ENCODE measurements at places on chromosomes 16 and 17. TPM values are rescaled to one million over a fixed set of nuclear protein-coding genes. Genes with fewer than 3 reads are reported as not detected.

DNA sequence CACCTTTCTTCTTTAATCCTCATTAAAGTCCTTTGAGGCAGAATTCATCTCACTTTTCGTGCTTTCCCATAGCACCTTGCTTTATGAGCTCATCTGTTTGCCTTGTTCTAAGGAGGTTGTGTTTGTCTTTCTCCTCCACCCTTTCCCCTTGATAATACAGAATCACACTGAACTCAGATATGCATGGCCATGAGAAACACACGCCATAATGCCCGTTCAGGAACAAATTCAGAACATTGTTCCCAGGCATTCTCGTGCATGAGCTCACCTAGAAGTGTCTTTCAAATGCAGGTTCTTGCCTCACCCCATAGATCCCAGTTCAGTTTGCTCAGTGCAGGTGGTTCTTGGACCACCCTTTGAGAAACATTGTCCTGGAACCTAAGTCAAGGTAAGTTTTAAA, 71.1 kb downstream of the TMEM114 start:
- no peak overlapping the region for H3K27ac ChIP-seq
- no peak for DNase-seq
- no peak overlapping the region for H3K4me3 ChIP-seq

- H3K36me3 ChIP-seq: peaks cover 94% of the 10 kb centered on the region
- peak overlapping the region; percentile 93 for H3K4me3 ChIP-seq
- no peaks in the 10 kb centered on the region for H3K27me3 ChIP-seq
- H3K27ac ChIP-seq: peak overlapping the region; percentile 84
- peaks cover 79% of the 10 kb centered on the region for H3K4me1 ChIP-seq
Observed at GRCh38 chr17:58344047-58344790, 7.8 kb downstream of the SUPT4H1 start.

SERPINF2 gene
- 1.3 TPM for total RNA-seq

- H3K4me1 ChIP-seq: peaks cover 69% of the 10 kb centered on the region
- H3K36me3 ChIP-seq: peaks cover 88% of the 10 kb centered on the region
- H3K27me3 ChIP-seq: no peaks in the 10 kb centered on the region
- H3K27ac ChIP-seq: peak within 1 kb of the TSS; percentile 99
- DNase-seq: peak; percentile 97
Observed at GRCh38 chr16:56988948-56989945, at the start of gene NLRC5. NLRC5 (plus strand) TSS chr16:56989557; CDS start chr16:57020713, 31,156 bp downstream.

- DNase-seq: no peak
- H3K36me3 ChIP-seq: no peaks in the 10 kb centered on the region
- H3K4me3 ChIP-seq: peak overlapping the region; percentile 54
- no peak overlapping the region for H3K27ac ChIP-seq
- peaks cover 30% of the 10 kb centered on the region for H3K27me3 ChIP-seq
Observed at GRCh38 chr16:29876217-29876593, 13.2 kb upstream of the CDIPT start.

LGALS9B gene
- 0.84 TPM for total RNA-seq

Data from activated CD4-positive, alpha-beta T cell treated with anti-CD3 and anti-CD28 coated beads, Interleukin-2, amount 10 ng/mL, durations not matched to agents 7 days and 5 days (primary cell).